ENCODE measurements at places on chromosomes 13 and 19.

DNA sequence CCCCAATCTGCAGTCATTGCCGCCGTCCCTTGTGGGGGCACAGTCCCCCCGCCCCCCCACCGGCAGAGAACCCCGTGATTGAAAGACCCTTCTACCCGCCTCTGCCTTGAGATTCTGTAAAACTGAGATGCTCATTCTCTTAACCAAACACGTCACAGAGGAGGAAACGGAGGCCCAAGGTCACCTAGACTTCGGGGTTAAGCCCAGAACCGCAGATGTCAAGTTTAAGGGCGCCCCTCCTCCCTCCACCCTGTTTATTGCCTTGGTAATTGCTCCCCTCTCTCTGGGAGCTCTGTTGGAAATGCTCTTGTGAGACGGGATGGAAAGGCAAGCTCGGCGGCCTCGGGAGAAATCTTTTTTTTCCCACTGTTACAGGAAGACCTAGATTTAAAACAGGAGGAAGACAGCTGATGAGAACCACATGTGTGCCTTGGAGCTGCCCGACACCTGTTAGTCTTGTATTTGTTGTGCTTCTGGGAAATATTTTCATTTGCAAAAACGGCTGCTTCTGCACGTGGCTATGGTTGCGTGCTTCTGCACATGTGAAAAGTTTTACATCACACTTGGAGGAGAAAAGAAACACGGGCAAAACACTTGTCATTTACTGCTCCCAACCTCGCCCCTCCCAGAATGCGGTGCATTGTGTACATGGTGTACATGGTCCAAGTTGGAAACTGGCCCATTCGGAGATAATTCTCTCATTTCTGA lies 1.1 kb upstream of the MED26 start:
- no peak for DNase-seq

DNA sequence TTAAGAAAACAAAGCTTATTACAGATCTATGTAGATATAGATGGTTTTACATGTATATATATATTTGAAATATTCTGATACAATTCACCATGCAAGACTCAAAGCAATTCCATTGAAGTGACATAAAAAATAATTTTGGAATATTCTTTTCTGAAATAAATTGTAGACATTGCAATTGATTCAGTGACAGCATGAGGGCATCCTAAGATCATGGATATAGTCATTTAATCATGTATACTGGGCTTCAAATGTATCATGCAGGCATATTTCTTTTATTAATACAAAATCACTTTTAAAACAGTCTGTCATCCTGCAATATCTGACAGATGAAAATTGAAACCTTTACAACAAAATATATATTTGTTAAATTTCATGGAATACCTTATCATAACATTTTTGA lies 286.7 kb upstream of the SLITRK6 start:
- DNase-seq, result no peak

DNA sequence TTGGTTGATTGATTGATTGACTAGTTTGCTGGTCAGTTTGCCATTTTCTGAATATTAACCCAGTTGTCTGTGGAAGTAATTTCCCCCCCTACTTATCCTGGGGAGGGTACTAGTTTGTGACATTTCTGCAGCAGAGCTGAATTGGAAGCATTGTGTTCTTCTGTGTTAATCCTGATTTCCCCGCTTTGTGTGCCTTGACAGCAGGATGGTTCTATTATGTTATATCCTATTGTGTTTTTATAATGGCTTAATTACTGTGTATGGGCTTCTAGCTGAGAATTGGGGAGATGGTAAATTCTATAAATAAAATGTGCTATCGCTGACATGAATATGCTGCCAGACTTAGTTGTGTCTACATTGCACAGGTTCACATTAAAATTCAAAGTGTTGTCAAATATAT lies 499.7 kb downstream of the COG6 start:
- no peak for DNase-seq

DNA sequence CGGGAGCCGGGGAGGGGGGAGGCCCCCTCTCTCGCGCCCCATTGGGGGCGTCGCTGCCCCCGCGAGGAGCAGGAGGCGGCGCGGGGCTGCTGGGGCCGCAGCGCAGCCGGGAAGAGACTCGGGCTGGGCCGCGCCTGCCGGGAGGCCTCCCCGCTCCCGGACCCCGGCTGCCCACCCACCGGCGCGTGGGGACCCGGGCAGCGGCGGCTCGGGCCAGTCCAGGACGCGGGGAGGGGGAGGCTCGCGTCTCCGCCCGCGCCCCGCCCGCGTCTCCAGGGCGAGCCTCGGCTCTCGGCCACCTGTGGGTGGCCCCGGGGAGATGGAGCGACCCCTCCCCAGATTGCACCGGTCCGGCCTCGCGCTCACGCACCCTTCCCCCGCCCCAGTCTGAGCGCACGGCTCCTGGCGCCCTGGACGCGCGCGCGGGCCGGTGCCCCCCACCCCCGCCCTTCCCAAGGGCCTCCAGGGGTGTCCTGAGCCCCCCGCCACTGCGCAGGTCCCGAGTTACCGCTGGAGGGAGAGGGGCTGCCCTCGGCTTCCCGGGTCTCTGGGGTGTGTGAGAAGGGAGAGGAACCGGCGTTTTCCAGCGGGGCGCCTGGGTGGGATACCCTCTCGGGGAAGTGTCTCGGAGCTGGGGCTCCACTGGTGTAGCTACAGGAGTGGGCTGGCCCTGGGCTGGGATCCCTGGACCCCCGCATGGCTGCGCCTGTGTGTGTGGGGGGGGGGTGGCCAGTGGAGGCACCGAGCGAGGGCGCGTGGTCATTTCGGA lies 645 bp downstream of the PALM start:
- DNase-seq, result no peak

GRCh38 chr19:7982103-7982502 lies 23.3 kb downstream of the ELAVL1 start:
- DNase-seq, result no peak

DNA sequence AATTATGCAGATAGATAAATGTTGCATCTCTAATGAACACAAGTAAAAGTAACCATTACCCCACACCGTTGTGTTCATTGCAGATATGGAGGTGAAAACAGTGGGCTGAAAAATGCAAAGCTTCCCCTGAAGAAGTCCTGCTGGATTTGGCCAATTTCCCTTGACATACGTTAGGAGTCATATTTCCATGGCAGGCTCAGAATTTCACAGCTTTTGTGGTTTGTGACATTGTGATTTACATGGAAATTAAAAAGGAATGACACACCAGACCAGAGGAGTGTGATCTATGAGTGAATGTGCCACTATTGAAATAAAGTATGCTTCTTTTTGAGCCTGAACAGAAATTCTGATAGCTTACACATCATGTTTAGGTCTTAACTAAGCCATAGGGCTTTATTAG lies 221.1 kb upstream of the TMTC4 start:
- no peak for DNase-seq

GRCh38 chr13:45040622-45041021 lies 51.3 kb downstream of the GPALPP1 start:
- DNase-seq, result no peak

DNA sequence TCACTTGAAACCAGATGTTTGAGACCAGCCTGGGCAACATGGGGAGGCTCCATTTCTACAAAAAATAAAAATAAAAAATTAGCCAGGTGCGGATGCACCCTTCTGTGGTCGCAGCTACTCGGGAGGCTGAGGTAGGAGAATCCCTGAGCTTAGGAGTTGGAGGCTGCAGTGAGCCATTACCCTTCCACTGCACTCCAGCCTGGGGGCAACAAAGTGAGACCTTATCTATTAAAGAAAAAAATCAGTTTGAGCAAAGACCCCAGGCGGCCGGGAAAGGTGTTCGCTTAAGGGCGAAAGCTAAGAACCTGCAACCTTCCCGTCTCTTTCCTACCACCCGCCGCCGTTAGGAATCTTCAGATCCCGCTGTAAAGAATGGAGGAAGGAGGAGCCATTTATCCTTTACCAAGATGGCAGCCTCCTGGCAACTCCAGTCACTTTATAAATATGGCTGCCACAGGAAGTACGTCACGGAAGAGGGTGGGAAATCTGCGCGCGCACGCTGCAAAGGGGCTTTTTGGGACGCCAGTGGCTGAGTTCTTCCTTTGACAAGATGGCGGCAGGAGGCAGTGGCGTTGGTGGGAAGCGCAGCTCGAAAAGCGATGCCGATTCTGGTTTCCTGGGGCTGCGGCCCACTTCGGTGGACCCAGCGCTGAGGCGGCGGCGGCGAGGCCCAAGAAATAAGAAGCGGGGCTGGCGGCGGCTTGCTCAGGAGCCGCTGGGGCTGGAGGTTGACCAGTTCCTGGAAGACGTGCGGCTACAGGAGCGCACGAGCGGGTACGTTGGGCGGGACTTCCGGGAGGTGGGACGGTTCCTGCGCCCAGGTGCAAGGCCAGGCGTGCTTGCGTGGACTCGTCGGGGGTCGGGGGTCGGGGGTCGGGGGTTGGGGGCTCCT lies at the start of gene NOP53:
Gene NOP53, plus strand, starts transcription at position 537 of the 892 bp plus-strand sequence. Its CDS starts 14 bp downstream, at position 551.
- peak; percentile 97 for DNase-seq

DNA sequence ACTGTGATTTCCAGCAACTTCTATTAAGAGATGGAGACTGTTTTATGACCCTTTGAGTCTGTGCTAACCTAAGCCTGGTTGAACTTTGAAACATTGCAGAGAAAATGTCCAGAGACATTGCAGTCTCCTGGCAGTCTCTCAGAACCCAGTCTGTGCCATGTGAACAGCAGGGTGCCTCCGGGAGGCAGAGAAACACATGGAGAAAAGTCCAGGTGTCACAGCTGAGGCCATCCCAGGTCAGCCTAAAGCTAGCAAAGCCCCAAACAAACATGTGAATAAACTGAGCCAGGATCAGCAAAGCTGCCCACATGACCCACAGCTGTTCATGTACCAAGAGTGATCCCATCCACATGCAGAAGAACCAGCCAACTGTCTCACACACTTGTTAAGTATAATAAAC lies 7.8 kb downstream of the CYP4F11 start:
- no peak for DNase-seq

- DNase-seq, result no peak
These were observed 40.8 kb upstream of the RFXAP start for GRCh38 chr13:36778083-36778671.

- no peak for DNase-seq
These were observed 201.2 kb upstream of the UBL3 start for GRCh38 chr13:30051531-30052060.

DNA sequence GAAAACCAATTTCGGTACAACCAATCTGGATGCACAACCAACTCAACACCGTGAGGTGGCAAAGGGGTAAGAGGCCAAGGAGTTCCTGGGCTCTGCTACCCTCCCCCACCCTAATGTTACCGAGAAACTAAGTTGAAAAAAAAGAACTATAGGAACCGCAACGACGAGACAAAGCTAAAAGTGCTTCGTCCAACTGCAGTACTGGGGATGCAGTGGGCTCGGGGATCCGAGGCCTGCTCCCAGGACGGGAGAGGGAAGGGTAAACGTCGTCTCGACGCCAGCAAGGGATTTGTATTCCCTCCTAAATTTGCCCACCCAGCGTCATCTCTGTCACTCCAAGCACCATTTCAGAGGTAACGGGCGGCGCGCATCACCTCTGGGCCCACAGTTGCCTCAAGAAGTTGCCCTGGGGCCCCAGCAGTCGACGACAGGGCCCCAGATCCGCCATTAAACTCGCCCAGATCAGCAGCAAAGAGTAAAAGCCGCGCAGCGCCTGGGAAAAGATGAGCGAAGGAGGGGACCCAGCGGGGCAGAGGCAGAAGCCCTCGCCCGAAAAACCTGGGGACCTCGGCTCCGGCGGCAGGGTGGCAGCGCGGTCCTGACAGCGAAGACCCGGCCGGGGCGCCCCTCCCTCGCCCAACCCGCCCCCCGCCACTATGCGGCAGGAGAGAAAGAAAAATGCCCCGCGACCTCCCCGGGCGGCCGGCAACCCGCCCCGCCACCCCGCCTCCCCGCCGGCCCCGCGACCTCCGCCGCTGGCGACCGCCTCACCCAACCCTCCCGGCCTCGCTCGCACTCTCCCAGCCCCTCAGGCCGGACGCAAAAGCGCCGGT lies 752 bp downstream of the ZMYM5 start:
- DNase-seq, result peak; percentile 2

GRCh38 chr13:21067848-21068247 lies 6.5 kb upstream of the LATS2 start:
- no peak for DNase-seq

- no peak for DNase-seq
These were observed 8.6 kb downstream of the TNPO2 start for GRCh38 chr19:12715102-12715501.

DNA sequence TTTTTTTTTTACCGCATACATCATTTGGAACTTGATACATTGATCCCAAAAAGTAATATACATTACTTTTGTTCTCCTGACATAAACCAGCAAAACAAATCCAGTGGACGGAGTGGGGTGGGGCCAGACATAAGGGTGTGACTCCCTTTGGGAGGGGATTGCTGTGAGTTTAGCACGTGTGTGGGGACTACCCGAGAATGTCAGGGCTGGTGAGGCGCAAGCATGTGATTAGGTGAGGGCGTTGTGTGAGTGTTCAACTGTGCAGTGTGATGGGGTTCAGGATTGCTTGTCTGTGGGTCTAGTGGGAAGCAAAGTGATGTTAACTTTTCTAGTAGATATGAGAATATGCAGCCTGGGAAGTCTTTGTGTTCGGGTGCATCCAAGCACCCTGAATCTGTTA lies 468.0 kb downstream of the TSHZ3 start:
- DNase-seq, result no peak

DNA sequence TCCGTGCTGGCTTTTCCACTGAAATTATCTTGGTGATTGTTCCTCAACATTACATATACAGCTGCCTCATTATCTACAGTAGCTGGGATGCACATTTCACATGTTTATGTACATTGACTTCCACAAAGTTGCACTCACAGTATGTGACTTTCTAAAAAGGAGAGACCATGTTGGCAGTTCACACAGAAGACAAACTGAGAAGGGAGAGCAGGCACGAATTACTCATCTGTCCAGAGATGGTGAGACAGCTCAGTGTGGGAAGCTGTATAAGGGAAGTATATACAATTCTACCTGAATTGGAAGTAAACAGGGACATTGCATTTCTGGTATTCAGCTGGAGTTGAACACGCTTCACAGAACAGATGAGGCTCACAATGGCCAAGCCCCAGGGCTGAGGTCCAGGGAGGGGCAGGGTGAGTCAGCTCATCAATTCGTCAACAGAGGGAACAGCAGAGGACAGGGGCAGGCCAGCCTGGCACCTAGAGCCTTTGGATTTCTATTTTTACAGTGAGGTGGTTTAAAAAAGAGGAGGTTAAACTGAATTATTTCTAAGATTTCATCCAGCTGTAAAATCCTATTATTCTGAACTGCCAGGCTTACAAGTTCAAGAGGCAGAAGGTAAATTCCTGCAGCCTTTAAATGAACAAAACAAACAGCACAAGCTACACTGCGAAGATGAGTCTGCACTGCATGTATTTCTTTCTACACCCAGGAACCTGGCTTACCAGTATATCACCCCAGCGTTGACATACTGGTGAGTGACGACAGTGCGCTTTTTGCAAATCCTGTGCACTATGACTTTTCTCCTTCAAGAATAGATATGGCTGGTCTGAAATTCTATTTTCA lies 9.8 kb downstream of the PARP4 start:
- no peak for DNase-seq
